ENCODE measurements at places on chromosomes 2 and 18.

DNA sequence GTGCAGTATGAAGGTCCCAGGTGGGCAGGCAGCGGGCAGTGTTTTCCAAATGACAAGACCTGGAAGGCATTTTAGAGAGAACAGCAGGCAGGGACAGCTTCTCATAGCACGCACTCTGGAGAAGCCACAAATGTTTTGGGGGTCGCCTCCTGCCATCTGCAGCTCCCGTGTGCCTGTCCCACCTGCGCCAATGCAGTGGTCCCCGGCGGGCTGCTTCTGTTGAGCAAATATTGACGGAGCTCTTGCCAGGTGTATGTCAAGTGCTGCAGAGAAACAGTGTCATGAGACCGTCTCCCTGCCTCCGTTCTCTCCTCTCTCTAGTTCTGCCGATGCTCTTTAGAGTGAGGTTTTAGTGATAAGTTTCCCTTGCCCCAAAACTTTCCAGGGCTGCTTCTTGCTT lies 174.8 kb downstream of the LDLRAD4 start:
- no peak for DNase-seq

- no peak for DNase-seq
These were observed 6.2 kb upstream of the MGAT5 start for GRCh38 chr2:134247679-134248078.

DNA sequence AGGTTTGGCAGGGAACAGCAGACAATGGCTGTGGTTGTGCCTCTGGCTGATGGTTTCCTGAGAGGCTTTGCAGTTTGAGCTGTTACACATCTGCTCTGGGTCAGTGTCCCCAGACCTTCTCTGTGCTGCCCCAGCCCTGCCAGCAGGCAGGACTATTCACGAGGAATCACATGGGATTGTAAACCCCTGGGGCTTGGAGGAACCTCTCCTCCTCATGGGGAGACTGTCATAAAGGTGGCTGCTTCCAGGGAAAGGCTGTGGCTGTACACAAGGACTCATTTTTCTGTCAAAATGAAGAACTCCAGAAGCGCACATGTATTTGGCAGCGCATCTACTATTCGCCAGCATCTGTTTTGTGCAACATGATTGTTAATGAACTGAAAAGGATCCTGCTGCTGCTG lies 142.6 kb upstream of the CYP1B1 start:
- DNase-seq: no peak

DNA sequence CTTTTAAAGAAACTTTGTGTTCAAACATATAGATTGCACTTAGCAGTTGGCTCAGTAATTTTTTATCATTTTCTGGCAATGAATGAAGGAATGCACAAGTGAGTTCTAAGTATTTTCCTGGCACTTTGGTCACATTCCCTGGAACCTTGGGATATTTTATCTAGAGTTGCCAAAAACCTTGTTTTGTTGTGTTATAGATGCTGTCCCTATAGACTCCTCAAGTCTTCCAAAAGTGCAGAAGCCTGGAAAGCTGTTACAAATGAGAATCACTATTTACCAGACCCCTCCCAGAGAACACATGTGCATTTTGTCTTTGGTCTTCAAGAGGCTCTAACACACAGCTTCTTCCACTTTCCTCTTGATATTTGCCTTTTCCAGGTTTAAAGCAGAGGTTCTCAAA lies 108.3 kb downstream of the RND3 start:
- DNase-seq: no peak

DNA sequence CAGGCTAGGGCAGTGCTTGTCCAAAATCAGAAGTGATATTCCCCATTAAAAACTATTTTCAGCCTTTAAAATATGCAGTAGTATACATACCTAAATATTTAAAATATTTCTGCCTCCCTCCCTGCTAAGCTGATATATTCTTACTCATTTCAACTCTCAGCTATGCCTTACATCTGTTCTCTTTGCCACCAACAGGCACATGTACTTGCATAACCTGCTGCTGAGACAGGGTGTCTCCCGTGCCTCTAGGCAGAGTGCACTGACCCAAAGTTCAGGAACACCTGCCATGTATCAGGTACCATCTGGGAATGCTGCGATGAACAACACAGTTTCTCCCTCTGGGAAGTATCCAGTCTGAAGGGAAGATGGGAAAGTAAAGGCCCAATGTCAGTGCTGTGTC lies 91.7 kb downstream of the STK39 start:
- DNase-seq: no peak

DNA sequence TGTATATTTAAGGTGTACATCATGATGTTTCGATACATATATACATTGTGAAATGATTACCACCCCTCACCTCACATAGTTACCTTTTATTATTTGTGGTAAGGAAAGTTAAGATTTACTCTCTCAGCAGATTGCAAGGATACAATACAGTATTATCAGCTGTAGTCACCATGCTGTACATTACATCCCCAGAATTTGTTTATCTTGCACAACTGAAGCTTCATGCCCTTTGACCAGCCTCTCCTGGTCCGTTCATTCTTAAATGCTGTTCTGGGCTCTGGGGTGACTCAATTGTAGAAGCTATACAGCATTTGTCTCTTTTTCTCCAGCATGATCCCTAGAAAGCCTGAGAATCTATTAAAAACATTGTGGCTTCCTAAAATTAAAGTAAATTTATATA lies 90.8 kb downstream of the PTPRM start:
- no peak for DNase-seq

GRCh38 chr2:227703280-227703732 lies 14.5 kb downstream of the SLC19A3 start:
- no peak for DNase-seq

- DNase-seq: no peak
These were observed 269.7 kb upstream of the APCDD1 start for GRCh38 chr18:10184776-10185175.

GRCh38 chr2:37367984-37368383 lies 23.6 kb downstream of the QPCT start:
- no peak for DNase-seq

DNA sequence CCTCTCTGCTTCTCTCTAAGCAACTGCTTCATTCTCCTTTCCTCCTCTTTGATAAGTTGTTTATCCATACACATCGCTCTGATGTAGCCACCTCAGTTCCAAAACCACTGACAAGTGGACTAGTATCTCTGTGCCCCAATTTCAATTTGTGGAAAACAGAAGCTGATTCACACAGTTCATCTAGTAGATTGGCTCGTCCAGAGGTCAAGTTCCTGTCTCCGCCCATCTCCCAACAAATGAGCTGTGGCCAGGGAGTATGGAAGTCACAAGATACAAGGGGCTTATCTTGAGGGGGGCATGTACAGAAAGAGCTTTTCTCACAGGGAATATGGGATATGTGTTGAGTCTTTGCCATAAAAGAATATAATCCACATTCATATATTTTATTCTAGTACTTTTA lies 17.7 kb upstream of the CHN1 start:
- DNase-seq: no peak

GRCh38 chr18:62452280-62452831 lies 70.5 kb upstream of the ZCCHC2 start:
- peak; percentile 64 for DNase-seq

- DNase-seq: no peak
These were observed 30.4 kb downstream of the TMEM247 start for GRCh38 chr2:46509804-46510203.

DNA sequence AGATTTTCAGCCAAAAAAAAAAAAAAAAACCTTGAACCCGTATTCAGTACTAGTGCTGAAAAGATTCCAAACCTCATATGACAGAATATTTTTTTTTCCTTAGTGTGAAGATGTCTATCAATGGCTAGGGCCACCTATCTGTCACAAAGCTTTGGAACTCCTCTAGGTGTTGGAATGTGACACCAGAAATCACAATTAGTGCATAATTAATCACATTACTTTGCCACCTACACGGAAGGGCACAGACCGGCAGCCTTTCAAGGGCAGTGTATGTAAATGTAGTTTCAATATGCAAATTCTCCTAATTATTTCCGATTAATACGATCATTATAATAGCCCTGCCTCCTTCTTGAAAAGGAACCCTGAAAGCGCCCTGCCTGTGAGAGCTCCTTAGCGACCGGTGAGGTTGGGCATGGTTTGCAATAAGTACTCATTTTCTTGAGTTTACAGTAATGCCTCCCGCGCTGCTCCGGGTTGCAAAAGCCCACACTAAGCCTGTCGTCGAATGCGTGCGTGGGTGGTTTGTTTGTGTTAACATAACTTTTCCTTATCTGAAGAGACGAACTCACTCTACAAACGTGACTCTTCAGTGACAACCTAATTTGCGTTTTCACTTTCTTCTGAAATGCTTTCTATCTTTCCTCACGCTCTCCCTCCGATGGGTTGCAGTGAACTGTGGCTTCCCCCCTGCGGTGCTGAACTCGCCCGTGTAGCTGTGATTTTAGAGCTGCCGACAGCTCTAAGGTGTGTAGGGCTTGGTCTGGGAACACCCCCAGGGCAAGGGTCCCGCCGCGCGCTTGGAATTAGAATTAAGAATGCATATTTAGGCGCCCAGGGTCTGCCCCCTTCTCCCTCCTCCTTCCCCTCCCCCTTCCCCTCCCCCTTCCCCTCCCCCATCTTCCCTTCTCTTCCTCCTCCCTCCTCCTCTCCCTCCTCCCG lies 765 bp upstream of the ID2 start:
- peak; percentile 68 for DNase-seq

DNA sequence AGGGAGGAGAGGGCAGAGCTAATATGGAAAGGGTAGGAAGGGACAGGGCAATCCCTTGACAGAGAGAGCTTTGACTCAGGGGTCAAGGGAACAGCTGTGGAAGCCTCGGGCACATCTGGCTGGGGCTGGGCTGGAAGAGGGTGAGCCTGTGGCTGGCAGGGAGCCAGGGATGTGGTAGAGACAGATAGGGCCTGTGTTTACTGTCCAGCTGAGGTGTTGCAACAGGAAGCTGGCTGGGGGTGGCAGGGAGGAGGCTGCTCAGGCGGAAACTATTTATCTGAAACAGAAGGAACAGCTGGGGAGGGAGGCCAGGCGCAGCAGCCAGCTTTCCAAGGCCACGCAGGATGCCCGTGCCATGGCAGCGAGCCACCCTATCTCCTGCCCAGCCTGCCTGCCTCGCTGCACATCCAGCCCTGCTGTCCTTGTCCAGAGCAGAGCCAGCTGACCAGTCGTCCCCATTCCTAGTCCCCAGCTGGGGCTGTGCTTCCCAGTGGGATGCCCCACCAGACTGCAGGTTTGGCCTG lies 264.7 kb downstream of the CYP26B1 start:
- no peak for DNase-seq

DNA sequence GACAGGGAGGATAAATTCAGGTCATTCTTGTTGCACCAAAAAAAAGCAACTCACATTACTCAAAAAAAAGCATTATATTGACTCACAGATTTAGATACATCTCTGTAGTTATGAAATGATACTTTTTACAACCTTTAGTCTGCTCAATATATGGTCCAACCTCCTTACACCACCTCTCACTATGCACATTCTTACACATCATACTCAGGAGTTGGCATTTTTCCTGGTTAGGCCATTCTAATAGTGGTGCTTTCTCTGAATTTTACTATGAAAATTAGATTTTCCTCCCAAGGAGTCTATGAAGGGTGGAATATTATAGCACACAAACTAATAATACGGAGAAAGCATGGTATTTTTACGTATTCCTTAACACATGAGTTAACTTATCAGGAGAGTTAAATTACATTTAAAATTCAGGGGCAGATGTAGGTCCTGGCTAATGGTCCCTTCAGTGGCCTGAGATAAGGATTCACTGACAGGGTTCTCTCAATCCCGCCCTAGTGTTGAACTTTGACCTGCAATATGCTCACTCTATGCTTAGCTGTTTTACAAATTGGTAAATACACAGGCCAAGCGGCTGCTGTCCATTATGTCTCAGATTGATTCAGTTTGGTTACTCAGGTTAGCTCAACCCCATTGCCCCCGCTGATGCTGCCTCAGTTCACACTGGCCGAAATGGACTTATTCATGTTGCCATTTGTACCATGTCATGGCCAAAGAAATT lies 153.6 kb downstream of the NCKAP5 start:
- DNase-seq: no peak

DNA sequence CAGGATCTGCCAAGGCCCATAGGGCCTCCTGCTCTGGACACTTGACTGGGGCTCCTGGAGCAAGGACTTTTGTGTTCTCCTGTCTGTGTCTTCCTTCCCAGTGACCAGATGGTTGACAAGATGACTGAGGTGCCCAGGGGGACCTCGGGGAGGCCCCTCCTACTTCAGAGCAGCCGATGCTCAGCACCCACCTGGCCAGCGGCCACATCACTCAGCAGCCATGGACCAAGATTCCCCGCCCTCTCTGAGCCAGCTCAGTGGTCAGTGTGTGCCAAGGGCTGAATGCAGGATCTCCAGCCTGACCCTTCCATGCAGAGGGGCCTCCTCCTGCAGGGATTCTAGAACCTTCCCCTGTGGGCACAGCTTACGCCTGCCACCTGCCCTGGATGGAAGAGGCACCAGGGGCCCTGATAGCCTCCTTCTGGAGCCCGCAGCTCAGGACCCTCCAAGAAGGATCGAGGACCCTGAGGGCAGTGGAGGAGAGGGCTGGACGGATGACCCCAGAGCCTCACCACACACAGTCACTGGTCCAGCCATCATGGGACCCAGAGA lies 87.4 kb upstream of the GPC1 start:
- no peak for DNase-seq
